HEK293T (cell line): ENCODE measurements at places on chromosomes 1 and 21.

DNA sequence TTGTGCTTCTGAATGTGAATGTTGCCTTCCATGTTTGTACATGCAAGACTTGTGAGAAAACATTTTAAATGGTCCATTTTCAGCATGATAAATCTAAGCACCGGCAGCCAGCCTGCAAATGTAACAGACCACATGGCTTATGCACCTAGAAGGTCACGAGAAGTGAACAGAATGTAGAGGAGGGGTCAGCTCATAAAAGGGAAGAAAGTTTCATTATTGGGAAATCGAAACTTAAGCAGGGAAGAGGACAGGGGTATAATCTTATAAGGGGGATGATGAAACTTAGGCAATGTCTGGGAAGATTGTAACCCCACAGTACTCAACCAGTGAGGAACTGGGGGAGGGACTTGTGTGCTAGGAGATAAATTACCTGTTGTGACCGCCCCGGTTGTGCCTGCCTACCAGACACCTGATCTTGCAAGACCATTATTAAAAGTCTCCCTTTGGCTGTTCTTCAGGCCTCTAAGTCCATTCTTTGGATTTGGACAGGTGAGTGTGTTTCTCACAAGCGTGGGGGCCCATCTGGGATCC is 37.7 kb upstream of the VN1R5 start:
- no peak for DNase-seq

DNA sequence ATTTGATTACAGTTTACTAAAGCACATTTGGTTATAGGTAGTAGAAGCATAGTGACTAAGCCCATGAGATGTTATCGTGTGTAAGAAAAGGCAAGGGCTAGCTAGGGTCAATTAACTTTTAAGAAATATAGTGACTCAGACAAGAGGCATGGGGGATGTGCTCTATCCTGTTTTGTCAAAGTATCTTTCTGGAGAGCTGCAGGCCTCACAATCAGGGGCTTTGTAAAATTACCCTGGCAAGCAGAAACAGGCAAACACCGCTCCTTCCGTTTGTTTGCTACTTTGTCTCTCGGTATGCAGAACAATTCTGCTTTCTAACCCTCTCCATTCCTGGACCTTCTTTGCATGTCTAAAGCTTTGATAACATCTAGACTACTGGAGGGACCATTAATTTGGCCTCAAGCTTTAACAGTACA is 26.1 kb upstream of the ZNF697 start:
- no peak for DNase-seq

GRCh38 chr1:171663854-171664575 is 11.5 kb upstream of the MYOC start:
- DNase-seq, result no peak

GRCh38 chr21:18499761-18500376 is 96.3 kb upstream of the TMPRSS15 start:
- peak; percentile 9 for DNase-seq

- DNase-seq, result no peak
Measured at GRCh38 chr1:186234976-186235686, 139.9 kb downstream of the TPR start.

- DNase-seq, result no peak
Measured at GRCh38 chr1:7393136-7393535, 378.0 kb upstream of the VAMP3 start.
